ENCODE measurements at places on chromosomes 4 and X.
A peak's percentile ranks its signal among the peaks of the same experiment; 100 is the strongest.

DNA sequence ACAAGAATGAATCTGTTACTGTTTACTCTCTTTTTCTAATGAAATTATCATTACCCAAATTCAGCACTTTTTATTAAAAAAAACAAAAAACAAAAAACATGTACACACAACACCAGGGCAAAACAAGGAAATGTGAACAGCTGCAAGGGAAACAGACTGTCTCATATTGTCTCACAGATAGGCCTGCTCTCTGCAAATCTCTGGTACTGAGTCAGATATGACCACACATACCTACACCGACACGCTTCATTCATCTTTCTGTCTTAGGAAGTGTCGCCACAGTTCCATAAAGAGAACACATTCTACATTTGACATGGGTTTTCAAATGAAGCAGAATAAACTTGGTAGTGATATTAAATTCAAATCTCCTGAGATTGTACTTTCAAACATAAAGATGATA, 92.2 kb upstream of the GPR34 start:
- peak; percentile 36 for DNase-seq

GRCh38 chrX:71871367-71871766, 39.3 kb upstream of the NHSL2 start:
- peak; percentile 26 for DNase-seq

DNA sequence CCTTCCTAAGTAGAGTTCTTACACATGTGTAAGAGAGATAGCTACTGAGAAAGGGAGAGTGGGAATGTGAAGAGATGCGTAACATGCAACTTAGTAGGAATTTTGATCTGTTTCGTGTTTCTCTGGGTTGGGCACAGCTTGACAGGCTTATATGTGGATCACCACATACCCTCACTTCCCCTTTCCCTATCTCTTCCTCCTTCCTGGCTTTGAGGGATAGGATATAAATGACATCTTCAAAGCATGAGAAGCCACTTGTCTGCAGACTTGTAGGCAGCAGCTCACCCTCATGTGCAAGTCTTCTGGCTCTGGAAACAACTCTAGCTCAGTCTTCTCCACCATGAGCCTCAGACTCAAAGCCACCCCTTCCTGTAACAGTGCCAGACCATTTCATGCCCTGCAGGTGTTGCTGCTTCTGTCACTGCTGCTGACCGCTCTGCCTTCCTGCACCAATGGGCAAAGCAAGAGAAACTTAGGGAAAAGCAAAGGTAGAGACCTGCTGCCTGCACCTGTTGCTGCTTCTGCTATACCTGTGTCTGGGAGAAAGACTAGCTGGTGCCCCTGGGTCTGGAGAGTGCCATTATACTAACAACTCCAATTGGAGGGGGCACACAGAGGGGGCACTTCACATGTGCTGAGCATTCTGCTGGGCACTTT, 5.4 kb upstream of the PF4V1 start:
- no peak for DNase-seq

DNA sequence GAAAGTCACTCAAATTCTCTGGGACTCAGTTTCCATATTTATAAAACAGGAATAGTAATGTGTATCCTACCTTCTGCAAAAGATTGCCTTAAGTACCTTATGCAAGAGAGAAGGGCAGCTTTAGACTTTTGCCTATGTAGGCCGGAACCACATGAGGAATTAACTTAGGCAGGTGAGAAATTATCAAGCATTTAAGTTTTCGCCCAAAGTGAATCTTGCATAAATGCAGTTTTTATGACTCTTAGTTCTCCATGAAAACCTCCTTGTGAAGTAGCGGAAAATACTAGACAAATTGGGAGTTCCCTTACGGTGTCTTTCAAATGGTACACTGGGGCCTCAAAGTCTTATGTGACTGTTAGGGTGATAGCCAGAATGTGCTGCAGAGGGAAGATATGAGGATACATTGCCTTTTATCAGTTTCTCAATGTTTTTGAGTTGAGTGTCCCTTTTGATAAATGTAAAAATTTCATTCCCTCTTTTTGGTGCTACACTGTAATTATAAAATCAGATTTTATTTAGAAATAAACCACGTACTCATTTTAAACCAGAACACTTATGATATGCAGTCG, 2.6 kb downstream of the SH2D1A start:
- DNase-seq = no peak

- DNase-seq = peak; percentile 23
Observed at GRCh38 chrX:133495464-133496391, 80.4 kb upstream of the GPC4 start.

DNA sequence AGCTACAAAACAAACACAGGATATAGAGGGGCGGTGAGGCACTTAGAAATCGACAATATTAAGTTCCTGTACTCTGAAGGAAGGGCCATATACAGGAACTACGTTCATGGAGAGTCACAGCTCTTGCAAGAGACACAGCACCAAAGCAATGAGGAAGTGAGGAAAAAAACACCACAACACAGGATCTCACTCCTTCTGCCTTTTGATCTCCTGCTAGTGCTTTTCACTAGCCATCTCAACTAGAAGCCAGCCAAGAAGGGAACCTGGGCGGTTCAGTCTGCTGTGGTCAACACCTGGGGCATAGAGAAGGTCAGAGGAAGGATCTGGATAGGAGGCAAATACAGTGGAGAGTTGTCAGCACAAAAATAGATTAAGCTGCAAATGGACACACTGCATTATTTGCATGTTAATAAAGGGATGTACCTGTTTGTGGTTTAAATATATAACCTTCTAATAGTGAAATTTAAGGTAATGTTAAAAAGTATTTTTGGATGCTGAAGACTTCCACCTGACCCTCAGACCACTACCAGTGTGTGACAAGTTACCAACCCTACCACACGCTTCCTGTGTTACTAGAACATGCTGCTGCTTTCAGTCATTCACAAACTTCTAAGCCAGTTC, 104.6 kb downstream of the DTHD1 start:
- no peak for DNase-seq

- DNase-seq = no peak
Observed at GRCh38 chr4:174152717-174153466, 130.6 kb downstream of the FBXO8 start.

GRCh38 chr4:82201805-82202641, 171.8 kb downstream of the HNRNPD start:
- DNase-seq = peak; percentile 15

- peak; percentile 59 for DNase-seq
Observed at GRCh38 chr4:67327245-67328017, 217.9 kb downstream of the CENPC start.

DNA sequence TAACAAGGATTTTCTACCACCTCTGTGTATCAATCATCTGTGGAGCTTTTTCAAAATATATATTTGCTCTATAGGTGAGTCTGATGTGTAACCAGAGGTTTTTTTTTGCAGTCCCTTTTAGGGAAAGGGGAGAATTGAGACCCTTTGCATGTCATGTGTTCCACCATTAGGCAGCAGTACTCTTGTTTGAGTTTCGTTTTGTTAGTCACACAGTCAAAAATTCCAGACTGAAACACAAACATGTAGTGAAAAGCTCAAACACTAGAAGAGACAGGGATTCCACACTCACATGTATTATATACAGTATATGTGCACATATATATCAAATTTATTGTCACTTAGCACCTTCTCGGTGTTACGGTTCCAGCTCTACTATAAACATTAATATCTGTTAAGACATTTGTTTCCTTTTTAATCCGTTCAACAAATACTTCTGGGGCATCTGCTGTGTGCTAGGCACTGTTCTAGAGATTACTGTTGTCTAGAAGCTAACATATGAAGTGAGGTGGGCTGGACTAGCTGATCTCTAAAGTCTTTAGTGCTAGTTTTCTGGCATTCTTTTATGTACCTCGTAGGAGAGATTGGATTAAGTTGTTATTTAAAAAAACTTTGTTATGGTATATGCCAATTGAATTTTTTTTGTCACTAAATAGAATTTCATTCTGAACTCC, 5.5 kb downstream of the USP9X start:
- no peak for DNase-seq

GRCh38 chr4:38601244-38601915, 62.6 kb upstream of the KLF3 start:
- DNase-seq = peak; percentile 39

- no peak for DNase-seq
Observed at GRCh38 chrX:23855569-23855968, 52.2 kb downstream of the APOO start.

DNA sequence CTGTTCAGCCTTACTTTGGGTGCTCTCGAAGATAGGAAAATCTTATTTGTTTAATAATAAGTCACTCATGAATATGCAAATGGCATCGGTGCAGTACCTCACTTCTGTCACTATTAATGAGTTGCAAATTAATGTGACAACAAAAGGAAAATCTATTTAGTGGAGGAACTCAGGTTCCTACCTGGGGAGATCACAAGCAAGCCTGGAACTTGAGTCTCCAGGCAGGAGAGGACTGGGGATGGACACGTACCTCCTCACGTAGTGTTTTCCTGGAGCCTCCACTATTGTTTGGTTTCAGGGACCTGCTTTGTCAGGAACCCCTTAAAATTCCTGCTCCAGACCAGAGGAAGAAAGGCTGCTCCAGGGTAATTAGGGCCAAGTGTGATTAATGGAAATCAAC, 82.1 kb downstream of the BCOR start:
- no peak for DNase-seq

- no peak for DNase-seq
Observed at GRCh38 chrX:126237524-126237923, 71.4 kb upstream of the DCAF12L2 start.

GRCh38 chr4:6360385-6360784, 90.7 kb downstream of the WFS1 start:
- DNase-seq = no peak

DNA sequence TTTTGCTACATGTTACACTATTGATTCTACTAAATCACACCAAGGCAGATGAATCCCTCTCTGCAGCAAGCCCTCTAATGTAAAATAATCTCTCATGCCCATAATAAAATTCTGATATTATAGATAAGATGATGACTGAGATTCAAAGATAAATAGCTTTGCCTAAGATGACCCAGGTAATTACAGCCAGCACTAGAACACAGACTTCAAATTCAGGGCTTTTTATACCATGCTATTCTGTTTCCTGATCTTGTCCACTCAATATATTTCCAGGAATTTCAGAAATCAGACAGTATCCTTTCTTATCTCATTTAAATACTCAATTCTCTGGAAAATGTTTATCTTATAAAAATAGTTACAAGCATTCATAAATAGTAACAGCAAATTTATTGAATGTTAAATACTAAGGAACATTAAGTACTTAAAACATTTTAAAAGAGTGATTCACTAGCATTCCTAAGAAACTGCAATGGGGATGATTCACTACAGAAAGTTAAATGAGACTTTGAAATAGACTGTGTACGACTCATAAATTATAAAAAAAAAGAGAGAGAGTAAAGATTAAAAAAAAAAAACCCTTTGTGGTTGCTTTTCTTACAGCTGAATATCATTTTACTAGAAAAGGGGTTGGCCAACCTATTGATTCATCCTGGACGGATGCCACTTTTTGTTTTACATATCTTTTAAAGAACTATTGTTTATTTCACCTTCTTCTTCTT, 45.8 kb upstream of the IL21 start:
- DNase-seq = peak; percentile 90

GRCh38 chr4:38268837-38269236, 308.6 kb downstream of the PTTG2 start:
- no peak for DNase-seq

DNA sequence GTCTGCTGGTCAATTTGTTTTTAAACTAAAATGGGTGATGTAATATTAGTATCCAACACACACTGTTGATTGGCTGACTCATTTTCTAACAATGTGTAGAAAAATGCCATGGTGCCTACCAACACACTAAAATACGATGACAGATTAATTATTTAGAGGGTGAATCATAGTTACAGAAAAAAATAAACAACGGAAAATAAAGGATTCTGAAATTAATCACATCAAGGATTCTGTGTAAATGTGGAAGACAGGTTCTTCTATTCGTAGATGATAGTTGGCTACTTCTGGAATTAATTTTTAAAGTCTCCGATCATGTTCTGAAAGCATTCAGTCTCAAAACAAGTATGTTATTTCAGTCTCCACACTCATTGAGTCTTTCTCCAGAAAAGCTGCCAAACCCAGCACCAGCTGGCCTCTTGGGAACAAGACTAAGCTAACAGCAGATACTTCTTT, 8.2 kb upstream of the IQCM start:
- DNase-seq = peak; percentile 98

Measured in kidney glomerular epithelial cell (primary cell).